ENCODE measurements at places on chromosomes 12 and 14.

- DNase-seq, result no peak
Observed at GRCh38 chr14:27605282-27605681, 1007.4 kb upstream of the NOVA1 start.

- DNase-seq, result no peak
Observed at GRCh38 chr12:93790472-93791152, 113.4 kb downstream of the CRADD start.

GRCh38 chr12:112134731-112135130 lies 9.4 kb downstream of the TRAFD1 start:
- DNase-seq, result no peak

DNA sequence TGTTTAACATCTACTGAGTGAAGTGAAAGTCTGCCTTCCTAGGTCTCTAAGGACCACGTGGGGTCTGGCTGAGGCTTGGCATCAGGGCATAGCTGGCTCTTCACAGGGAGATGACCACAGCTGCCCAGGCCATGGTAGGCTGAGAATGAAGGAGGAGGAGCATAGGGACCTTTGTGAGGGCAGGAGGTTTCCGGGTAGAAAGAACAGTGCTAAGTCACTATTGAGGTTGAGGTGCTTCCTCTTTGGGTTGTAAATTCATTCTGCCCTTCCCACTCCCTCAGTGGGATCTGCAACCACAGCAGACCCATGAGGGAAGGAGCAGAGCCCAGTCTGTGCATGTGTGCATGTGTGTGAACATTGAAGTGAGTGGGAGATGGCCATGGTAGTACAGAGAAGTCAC lies 909.6 kb downstream of the VRK1 start:
- no peak for DNase-seq

DNA sequence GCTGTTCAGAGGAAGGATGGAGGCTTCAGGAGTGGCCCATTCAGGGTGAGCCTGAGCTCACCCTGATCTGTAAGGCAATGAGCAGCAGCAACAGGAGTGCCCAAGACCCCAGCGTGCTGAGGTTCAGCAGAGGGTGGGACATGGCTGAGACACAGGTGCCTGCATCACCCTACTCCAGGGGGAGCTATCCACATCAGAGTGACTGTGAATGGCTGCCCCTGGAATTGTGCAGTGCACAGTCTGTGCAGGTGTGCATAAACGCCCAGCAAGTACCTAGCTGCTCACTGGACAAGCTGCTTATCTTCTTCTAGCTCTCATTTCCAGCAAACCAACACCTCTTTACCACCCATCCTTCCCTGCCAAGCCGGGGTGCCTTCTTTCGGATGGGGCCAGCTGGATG lies 140.6 kb upstream of the PRMT8 start:
- DNase-seq, result no peak

DNA sequence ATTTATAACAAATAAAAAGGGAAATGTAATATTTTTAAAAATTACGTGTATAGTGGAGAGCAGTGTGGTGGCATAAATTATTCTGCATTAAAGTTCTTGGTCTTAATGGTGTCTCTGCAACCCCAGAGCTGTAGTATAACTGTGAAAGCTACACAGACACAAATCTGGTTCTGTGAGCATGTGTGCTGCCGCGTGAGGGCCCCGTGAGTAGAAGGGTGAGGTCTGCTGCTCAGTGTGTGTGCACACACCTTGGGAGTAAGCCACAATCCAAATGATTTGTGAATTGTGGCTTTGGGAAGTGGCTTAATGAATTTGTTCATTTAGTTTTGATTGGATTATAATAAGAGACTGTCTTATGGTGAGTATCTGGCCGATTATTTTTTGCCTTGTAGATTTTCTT lies 16.8 kb downstream of the PELI2 start:
- no peak for DNase-seq

DNA sequence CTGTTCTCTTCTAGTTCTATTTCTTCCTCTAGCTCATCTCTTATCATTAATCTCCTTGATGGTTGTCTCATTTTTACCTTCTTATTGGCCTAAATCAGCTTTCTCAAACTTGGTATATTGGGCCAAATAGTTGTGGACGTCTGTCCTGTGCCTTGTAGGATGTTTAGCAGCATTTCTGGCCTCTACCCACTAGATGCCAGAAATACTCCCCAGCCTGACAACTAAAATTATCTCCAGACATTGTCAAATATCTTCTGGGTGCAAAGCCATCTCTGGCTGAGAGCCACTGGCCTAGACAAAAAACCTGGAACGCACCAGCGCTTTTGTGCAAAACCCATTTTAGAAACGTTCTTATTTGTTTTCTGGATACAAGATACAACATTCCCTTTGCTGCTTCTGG lies 38.8 kb upstream of the LRRC10 start:
- no peak for DNase-seq

DNA sequence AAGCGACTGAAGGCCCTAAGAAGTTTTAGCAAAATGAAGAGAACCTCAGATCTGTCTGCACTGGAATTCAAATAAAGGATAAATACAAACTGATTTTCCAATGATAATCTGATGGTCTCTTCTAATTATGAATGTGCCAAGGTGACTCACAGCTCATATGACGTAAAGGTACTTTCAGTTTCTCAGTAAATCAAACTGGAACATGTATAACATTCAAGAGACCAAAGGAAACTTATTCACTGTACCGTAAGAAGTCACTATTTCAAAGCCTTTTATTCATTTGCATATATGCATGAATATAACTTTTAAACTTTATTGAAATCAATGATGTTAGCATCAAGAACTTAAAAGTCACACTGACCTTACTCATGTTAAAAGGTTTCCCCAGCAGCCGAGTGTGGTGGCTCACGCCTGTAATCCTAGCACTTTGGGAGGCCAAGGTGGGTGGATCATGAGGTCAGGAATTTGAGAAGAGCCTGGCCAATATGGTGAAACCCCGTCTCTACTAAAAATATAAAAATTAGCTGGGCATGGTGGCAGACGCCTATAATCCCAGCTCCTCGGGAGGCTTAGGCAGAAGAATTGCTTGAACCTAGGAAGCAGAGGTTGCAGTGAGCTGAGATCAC lies 52.2 kb downstream of the ATXN2 start:
- DNase-seq, result no peak

Measured in posterior cingulate gyrus (tissue), 11 donors.